Activated T-helper 9 cell treated with anti-CD3 and anti-CD28 coated beads, Interleukin-2, amount 50 U/mL, for 16 hours (primary cell): ENCODE measurements at places on chromosomes 7 and 10.

DNA sequence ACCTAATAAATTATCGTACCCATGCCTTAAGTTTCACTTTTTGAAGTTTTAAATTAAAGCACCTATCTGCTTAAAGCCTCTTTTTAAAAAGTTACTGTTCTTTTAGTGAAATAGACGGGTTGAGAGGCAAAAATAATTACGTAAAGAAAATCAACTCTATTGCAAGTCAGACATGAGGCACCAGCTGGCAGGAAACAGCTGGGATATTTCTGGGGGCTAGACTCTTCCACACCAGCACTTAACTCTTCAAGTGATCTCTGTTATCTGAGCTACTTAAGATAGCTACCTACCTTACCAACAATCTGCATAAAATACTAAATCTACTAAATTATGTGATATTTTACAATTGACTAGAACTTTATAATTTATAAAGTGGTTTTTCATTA is 35.8 kb downstream of the GBF1 start:
- DNase-seq, result no peak

DNA sequence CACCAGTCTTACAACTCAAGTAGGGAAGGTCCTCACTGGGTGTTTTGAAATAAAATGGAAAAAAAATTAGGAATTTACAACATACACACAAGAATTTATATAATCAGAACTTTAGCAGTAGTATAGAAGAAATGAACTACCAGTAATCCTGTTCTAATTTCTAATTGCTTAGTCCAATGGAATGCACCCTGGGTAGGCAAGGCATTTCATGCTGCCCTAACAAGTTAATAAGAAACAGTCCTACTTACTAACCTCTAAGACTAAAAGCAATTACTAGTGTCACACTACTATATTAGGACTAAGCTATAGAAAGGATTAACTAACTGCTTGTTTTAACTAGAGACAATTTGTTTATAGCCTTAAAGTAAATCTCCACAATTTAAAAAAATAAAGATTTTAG is 158.1 kb downstream of the BTAF1 start:
- no peak for DNase-seq

DNA sequence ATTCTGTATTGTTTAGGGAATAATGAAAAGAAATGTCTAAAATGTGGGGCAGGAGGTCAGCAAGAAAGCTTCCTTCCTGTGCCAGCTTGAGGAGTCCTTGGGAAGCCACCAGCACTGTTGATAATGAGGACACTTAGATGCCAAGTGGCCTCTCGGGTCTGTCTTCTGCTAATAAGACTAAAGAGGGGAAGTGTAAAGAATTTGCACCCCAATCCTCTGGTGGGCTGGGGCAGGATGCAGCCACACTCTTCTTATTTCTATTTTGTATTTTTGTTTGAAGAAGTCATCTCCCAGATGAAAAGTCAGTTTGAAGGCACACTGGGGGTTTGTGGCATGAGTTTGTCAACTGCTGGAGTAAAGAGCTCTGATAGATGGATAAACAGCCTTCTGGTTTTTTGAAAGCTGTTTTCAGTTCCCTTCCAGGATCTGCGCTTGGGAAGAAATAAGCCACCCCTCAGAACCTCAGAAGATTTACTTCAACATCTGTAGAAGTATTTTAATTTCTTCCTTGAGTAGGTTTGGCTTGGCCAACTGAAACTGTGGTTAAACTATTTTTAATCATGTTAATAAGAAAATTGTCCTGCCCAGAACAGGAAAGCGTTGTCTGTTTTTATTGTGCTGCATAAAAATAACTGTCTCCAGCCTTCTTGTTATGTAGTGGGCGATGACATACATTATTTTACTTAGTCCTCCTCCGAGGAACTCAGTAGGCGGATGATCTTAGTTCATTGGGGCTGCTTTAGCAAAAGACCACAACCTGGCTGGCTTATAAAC is 128.8 kb upstream of the GPR26 start:
- DNase-seq, result no peak

GRCh38 chr10:15433850-15434537 is 62.9 kb upstream of the FAM171A1 start:
- DNase-seq, result no peak

DNA sequence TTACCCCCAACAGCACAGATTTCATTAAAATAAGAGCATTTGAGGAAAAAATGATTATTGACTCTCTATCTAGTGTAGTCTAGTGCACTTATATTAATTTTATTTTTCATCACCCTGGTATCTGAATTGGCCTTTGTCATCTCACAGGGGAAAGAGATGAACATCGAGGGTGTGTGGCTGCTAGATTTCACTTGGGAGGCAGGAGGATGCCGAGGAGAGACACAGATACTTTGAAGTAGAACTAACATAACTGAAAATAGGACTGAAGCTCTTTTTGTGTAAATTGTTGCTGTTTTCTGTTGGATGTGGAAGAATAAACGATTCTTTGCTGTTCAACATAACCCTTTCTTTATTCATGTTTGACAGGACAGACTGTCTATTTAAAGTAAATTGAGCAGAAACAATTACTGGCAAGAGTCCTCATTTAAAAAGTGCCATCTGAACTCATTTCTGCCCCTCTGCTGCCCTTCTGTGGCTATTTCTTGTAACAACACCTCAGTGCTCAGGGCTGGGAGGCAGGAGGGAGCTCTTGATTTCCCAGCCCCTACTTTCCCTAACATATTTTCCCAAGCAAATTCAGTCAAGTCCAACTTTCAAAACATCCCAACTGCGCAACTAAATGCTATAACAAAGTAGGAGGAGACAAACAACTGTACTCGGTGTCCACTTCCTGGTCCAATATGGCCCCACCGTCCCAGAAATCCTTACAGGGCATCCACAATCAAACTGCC is 15.6 kb downstream of the LYZL1 start:
- no peak for DNase-seq

GRCh38 chr7:43110791-43111535 is 1.5 kb upstream of the HECW1 start:
- no peak for DNase-seq

GRCh38 chr7:121475806-121476205 is 79.7 kb upstream of the FAM3C start:
- no peak for DNase-seq

DNA sequence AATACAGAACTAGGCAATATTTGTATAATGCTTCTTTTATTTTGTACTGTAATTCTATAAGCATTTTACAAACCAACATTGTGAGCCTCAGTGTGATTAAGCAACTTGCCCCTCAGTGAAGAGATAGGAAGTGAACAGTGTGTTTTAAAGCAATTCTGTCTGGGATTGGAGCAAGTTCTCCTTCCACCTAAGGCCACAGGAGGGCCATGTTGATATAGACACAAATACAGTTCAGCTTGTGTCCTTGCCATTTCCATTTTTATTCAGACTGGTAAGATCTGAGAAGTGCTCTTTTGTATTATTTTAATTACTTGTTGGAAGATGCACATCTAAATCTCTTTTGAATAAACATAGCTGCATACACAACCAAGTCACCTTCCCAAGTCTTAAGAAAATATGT is 416.3 kb upstream of the COBL start:
- no peak for DNase-seq

DNA sequence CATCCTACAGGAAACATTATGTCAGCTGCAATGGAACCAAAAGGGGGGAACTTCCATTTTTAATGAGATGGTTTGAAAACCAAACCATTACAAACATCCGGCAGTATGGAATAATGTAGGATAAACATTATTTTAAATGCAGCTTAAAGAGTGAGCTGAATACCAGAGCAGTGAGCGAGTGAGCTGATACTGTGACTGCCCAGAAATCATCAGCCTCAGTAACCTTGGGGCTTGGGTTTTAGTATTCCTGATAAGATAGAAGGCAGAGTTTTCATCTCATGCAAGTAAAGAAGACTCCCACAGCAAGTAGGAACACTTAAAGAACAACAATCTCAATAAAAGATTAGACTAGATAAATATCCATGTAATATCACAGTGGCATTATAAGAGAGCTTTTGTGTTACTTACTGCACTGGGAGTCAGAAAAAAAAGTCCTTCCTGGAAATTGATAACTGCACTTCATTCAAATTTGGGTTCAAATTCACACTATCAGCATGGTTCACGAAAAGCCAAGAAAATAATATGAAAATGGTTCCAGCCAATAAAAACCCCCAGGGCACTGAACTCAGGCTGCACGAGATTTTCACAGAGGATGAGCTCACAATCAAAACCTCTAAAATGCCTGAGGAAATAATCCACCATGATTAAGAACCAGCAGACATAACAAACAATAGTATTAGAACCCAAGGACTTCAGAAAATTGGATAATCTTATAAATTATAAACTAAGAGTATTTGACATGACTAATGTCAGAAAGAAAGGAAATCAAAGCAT is 115.7 kb downstream of the MTPAP start:
- DNase-seq, result no peak

DNA sequence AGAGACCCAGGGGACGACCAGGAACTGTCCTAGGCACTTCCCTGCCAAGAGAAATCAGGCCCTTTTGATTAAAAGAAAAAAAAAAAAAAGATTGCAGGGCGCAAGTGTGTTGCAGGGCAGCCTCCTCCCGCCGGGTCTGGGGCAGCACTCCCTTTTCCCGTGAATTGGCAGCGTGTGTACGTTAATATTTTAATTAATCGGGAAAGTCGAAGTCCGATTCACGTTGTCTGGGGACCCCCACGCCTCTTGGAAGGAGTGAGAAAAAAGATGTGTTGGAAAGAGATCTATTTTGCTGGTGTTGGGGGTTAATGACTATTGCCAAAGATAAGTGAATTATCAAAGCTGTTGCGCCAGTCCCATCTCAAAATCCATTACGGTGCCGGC is 1.3 kb upstream of the EBF3 start:
- DNase-seq, result no peak

- DNase-seq, result no peak
Measured at GRCh38 chr10:69742928-69743602, 58.6 kb upstream of the COL13A1 start.

- DNase-seq, result no peak
Measured at GRCh38 chr7:55349121-55349520, 16.0 kb upstream of the LANCL2 start.

DNA sequence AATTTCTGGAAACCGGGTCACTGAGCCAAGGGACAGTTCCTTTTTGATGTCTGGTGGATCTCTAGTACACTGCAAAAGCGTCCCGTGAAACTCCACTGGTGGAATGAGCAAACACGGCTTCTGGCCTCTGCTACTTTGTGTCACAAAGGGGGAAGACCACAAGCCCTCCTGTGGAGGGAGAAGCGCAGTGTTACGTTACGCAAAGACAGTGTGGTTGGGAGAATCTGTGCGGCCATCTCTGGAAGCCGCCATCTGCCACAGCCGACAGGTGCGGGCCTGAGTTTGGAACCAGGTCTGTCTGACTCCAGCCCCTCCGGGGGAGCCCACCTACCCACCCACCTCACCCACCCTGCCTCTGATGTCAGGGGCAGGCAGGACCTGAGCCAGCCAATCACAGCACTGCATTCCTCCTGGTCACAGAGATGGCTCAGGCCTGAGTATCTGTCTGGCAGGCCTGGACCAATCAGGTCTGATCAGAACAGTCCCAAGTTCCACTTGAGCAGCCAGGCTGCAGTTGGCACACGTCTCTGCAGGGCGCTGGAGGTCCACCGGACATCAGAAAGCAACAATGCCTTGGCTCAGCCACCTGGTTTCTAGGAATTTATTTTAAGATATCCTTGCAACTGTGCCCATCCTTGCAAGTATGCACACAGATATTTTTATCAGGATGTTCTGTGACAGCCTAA is 3.0 kb upstream of the CYP2W1 start:
- no peak for DNase-seq
